ENCODE measurements at places on chromosomes 7 and 10. TPM values are rescaled to one million over a fixed set of nuclear protein-coding genes. Genes with fewer than 3 reads are reported as not detected.

The TEX36 gene
- total RNA-seq = not detected

The PYROXD2 gene
- 4.4 TPM for total RNA-seq

The AZGP1 gene
- total RNA-seq = not detected

The SPAM1 gene
- not detected for total RNA-seq

The SVIL gene
- 21.9 TPM for total RNA-seq

The ING3 gene
- total RNA-seq = 29.4 TPM

The ADAM22 gene
- total RNA-seq = 121 TPM

The SKIDA1 gene
- total RNA-seq = 9.4 TPM

The LIPF gene
- total RNA-seq = not detected

The FRAT1 gene
- 4.7 TPM for total RNA-seq

The IFIT1 gene
- total RNA-seq = 3.4 TPM

The AOC1 gene
- not detected for total RNA-seq

All from parietal lobe (tissue), 2 donors.